Activated CD8-positive, alpha-beta memory T cell treated with anti-CD3 and anti-CD28 coated beads, Interleukin-2, amount 50 U/mL, for 48 hours (primary cell): ENCODE measurements at places on chromosomes 16 and 17.

DNA sequence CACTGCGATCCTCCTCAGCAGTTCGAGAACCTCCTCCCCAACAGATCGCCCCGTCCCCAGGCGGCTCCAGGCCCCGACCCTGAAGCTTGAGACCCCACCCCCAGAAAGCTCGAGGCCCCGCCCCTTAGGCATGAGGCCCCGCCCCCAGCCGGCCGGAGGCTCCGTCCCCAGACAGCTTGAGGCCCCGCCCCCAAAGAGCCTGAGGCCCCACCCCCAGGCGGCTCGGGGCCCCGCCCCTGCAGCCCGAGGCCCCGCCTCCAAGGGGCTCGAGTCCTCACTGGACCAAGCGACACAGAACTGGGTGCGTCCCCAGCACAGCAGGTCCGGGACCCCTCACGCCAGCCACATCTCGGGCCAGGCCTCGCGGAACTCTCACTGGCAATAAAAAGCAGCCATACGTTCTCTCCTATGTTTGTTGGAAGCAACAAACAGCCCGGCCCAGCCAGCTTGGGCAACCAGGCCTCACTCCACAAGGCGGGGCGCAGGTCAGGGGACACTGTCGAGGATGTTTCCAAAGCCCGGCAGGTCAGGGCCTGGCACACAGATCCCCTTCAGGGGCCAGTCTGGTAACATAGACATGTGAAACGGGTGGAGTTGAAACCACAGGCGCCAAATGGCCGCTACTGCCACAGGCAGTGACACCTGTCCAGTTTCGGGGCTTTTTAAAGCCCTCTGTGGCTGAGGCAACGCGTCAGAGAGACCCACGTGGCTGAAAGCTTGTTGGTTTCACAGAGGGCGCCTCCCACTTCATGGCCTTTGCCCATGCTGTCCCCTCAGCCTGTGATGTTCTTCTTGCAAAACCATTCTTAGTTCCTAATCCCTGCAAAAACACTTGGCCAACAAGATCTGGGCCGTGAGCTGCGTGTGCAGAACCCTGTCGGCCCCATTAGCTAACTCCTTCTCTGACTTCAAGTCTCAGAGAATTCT is 224.2 kb downstream of the PARN start:
- peak; percentile 64 for DNase-seq

DNA sequence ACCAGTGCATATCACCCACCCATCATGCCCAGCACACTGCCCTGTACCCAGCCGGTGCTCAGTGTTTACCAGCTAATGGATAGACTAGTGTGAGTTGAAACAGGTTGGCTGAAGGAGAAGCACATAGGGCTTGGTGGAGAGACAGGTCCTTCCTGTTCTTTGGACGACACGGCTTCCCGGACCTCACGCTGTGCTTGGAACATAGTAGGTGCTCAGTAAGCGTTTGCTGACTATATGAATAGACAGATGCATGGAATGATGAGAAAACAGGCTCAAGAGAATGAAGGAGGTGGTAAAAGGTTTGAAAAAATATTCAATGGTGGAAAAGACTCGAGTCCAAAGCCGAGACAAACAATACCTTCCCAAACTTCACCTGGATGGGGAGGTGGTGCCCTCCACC is 6.8 kb upstream of the FADS6 start:
- no peak for DNase-seq

GRCh38 chr17:64747938-64748540 is 85.9 kb upstream of the SMURF2 start:
- DNase-seq = no peak

GRCh38 chr16:47144559-47144877 is 773 bp upstream of the NETO2 start:
- no peak for DNase-seq

DNA sequence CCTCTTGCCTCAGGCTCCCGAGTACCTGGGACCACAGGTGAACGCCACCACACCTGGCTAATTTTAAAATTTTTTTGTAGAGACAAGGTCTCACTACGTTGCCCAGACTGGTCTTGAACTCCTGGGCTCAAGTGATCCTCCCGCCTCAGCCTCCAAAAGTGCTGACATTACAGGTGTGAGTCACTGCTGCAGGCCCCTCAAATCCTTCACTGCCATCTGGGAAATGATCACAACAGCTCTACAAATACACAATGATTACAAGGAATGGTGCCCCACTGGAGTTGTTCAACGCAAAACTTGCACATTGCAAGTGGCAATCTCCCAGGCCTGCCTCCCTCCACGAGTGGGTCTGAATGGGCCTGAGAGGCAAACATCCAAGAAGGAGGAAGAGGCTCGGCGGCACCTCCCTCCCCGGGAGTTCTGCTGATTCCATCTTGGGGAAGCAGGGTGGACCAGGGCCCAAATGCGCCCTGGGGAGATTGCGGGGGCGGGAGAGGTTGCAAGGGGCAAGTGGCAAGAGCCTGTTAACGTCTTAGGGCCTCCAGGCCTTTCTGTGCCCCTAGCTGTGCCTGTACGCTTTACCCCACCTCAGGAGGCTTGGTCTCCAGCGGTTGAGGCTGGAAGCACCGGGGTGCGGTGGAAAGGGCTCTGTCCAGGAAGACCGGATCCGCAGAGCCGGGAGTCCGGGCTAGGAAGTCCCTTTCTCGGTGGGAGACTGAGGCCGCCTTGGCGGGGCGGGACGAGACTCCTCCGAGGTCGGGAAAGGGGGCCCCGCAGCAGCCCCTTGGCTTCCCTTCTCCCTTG is 656 bp upstream of the IGFBP4 start:
- DNase-seq = no peak

DNA sequence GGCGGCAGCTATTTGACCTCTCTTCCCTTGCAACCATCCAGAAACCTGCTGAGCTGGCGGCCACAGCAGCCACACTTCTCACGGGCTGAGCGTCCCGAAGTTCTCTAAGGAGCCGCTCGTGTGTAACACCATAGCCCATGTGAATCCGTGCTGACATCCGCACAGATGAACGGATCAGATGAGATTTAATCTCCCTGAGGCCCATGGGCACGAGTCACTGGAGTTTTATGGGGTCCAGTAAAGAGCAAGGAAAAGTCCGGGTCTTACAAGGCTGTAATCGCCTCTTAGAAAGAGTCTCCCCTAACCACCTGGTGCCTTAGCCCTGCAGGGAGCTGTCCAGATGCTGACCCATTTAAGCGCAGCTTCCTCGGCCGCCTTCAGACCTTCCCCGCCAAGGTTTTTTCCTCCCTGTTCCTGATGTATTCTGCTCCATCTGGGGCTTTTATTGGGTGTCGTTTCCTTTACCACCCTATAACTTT is 5.5 kb upstream of the CACNG5 start:
- no peak for DNase-seq

GRCh38 chr16:2587891-2588565 is 50.2 kb downstream of the PDPK1 start:
- no peak for DNase-seq

DNA sequence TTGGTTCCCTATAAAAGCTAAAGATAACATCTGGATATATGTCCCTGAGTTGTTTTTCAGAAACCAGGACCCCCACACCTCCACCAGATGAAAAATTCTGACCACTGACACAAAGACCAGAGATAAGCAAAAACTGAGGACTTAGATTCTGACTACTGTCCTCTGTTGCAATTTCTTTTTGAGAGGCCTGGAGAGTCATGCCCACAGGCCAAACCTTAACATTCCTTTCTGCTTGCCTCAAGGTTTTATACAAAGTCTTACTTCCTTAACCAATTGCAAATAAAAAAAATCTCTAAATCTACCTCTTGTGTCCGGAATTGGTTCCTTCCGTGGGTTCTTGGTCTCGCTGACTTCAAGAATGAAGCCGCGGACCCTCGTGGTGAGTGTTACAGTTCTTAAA is 228.5 kb downstream of the ABCC12 start:
- DNase-seq = no peak

- DNase-seq = no peak
Measured at GRCh38 chr17:40622509-40622928, 25.1 kb downstream of the SMARCE1 start.

DNA sequence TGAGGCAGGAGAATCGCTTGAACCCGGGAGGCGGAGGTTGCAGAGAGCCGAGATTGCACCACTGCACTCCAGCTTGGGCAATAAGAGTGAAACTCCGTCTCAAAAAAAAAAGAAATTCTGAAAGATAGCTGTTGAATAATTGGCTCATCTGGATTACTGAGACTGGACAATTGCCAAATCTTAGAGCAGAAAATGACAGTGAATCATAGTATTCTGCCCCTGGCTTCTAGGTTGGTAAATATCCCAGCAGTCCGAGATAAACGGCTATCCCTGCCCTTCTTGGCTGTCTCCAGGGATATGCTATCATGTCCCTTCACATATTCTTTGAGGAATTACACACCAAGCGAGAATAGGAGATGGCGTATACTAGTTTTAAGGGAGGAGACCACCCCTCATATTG is 35.5 kb upstream of the METTL16 start:
- no peak for DNase-seq

- DNase-seq = peak; percentile 64
Measured at GRCh38 chr16:88905563-88905962, 39.1 kb upstream of the PABPN1L start.

GRCh38 chr16:83807327-83807709 is 460 bp upstream of the HSBP1 start:
- DNase-seq = no peak

DNA sequence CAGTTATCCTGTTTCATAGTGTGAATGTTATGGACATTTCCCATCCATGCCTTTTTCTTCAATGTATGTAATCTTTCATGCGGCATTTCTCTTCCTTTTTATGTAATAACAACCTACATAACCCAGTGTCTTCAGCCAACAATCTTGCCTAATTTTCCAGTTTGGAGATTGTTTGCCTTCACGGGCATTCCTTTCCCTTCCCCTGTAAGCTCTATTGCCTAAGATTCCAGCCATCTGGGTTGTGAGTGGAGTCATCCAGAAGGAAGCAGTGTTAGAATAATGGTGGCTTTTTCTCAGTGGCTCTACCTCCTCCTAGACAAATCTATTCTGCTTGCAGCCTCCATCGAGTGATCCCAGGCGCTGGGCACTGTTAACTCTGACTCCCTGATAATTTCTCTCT is 22.3 kb downstream of the SYCE1L start:
- DNase-seq = no peak

GRCh38 chr16:69845181-69845580 is 83.0 kb downstream of the WWP2 start:
- no peak for DNase-seq

- DNase-seq = no peak
Measured at GRCh38 chr17:50275279-50275678, 1.0 kb downstream of the TMEM92 start.

DNA sequence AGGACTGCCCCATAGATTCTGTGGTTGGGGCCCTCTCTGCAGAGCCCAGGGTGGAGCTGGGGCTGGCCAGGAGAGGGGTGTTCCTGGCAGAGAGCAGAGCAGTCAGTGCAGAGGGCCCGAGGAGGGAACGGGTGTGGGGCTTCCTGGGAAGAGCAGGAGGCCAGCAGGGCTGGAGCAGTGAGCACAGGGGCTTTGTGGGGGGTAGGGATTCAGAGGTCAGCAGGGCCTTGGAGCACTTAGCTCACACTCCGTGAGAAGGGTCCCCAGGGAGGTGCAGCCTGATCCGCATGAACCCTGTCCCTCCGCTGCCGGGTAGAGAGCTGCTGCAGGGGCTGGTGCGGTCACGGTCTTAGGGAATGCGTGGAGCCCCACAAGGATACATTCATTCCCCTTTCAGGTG is 113.0 kb upstream of the CIBAR2 start:
- DNase-seq = no peak

- DNase-seq = no peak
Measured at GRCh38 chr16:20948444-20948843, 47.9 kb downstream of the LYRM1 start.

- DNase-seq = no peak
Measured at GRCh38 chr16:2028620-2029220, 2.0 kb downstream of the NHERF2 start.

- no peak for DNase-seq
Measured at GRCh38 chr16:22970209-22970865, 156.4 kb downstream of the HS3ST2 start.

GRCh38 chr17:35560703-35561102 is at the start of gene SLFN14:
Gene SLFN14 (minus strand): TSS chr17:35560819. CDS start chr17:35558062, 2,757 bp downstream.
- no peak for DNase-seq

DNA sequence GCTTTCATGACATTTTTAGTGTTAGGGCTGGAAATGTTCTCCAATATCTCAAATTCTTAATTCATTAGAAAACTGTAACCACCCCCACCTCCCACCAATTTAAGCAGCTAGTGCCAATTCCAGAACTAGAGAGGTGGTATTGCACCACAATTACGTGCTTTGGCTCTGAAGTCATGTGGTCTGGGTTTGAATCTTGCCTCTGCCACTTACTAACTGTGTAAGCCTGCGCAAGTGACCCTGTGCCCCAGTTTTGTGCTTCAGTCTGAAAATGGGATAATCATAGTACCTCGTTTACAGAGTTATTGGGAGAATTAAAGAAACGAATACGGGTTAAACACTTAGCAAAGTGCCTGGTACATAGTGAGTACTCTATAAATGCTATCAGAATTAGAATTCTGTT is 14.2 kb upstream of the MPHOSPH6 start:
- DNase-seq = no peak

- DNase-seq = peak; percentile 96
Measured at GRCh38 chr17:42980274-42980765, at the start of gene RUNDC1. Gene RUNDC1 (plus strand): TSS chr17:42980565. CDS start chr17:42980577, 12 bp downstream.

- no peak for DNase-seq
Measured at GRCh38 chr16:58492066-58492465, 7.9 kb upstream of the NDRG4 start.

DNA sequence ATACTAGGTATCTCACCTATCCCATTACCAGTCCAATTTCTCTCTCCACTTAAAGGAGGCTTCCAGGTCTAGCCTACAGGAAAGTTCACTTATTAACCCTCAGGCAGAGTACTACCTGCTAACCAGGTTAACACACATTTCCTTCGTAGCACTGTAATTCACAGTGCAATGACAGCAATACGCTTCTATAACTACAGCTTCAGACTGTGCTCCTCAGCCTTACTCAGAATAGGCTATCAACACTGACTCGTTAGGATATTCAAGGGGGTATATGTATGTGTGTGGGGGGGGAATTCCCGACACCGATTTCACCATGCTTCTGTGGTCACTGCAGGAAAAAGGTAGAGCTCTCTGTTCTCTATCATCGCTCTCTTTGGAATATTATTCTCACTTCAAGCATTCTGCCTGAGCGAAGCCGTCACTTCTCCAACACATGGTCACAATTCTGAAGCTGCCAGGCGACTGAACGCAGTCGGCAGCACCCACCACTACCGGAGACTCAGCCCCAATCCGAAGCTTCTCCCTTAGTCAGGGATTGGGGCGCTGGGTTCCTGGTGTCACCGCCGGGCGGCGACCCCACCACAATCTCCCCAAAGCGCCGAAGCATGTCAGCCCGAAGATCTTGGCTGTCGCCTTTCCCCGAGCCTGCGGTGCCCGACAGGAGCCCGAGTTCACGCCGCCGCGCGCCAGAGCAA is 618 bp downstream of the GGA3 start:
- DNase-seq = no peak

- DNase-seq = no peak
Measured at GRCh38 chr17:57281887-57282286, 25.6 kb downstream of the MSI2 start.

GRCh38 chr16:85785927-85786326 is 13.4 kb downstream of the EMC8 start:
- DNase-seq = no peak

GRCh38 chr16:58176608-58177352 is 21.1 kb downstream of the CSNK2A2 start:
- DNase-seq = no peak
